Activated CD4-positive, alpha-beta T cell treated with anti-CD3 and anti-CD28 coated beads, Interleukin-10, Interleukin-2, amounts not matched to agents 100 ng/mL and 50 ng/mL, durations not matched to agents 16 hours and 8 hours (primary cell): ENCODE measurements at places on chromosomes 2 and 18.

DNA sequence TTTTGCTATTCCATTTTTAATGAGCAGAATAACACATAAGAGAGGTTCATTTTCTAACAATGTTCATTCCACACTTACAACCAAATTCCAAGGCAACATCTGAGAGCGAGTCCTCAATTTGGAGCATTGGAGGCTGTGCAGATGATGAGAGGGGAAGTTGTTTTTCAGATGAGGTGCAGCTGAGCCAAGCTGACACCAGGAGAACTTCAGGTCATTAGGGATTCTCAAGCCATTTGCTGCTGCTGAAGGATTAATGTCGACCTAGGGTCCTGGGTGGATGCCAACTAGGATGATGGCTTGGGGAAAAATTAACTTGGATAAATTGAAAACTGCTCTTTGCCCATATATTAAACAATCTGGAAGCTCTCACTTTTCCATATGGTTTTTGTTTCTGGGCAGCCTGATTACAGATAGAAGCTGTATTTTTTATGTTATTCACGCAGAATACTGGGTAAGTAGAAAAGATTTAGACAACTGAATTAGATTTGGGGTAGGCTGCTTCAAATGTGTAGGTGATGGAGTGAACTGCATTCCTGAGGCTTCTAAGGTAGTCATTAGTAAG lies 206.4 kb upstream of the SLC39A10 start:
- DNase-seq, result no peak

DNA sequence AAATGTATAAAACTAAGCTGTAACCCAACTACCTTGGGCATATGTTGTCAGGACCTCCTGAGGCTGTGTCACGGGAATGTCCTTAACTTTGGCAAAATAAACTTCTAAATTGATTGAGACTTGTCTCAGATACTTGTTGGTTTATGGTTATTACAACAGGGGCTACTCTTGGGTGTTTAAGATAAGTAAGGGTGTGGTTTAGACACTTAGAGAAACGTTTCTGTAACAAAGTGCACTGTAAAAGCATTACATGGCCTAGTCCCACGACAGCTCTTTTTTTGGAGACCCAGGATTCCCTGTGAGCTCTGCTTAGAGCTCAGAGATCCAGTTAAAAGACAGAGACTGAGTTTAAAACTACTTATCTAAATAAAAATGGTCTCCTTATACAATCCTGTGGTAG lies 32.3 kb upstream of the LIPG start:
- DNase-seq, result no peak

DNA sequence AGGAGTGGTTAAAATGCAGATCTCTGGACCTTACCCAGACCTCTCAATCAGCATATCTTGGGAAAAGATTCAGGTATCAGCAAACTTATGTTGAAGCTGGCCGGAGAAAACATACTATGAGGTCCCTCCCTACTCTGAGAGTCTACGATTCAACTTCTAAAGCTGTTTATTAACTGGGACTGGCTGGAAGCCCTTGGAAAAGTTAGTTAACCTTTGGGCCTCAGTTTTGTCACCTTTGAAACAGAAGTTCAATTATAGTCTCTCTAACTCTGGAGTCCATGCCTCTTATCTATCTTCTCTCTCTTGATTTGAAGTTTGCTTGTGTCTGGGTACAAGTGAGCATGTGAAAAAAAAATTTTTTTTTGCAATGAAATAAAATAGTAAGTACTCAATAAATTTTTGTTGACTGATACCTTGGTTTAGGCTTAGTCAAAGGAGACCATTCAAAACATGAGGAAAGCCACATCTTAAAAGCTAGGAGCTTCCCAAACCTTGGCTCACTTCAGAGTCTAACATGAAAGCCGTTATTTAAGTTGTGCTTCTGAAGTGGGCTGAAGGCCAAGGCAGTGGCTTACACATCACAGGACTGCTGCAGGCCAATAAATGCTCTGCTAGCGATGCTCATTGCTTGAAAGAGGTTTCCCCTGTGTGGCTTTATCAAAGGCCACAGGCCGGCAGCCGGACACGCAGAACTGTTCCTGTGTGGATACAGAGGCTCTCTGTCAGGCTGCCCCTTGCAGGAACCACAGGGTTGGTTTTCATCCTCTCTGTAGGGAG lies 110.6 kb upstream of the FAM136A start:
- no peak for DNase-seq

GRCh38 chr2:42369532-42370229 lies 8.7 kb upstream of the COX7A2L start:
- no peak for DNase-seq

DNA sequence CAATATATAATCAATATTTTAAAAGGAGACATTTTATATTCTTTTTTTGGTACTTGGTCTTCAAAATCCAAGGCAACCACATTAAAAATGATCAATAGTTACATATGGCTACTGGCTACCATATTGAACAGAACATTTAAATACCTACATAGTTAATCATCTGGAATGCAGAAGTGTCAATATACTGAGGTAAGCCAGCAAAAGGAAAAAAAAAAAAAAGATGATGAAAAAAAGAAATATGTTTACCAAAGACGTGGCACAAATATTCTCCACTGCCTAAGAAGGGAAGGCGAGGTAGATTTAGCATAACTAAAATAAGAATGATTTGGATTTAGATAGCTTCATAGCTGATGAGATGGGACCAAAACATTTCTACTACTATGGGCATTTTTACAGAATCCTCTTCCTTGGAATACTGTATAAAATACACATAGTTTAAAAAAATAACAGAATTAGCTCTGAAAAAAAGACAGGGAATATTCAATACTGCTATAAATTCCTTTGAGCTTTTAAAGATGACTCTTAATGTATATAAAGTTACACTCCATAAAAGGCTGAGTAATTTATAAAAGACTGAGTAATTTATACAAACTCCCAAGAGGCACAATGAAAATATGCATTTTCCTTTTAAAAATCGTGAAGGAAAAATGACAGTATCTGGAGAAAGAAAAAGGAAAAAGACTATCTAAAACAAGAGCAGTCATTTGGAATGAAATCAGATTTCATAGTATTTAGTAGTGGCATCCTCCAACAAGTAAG lies 63.5 kb downstream of the CDH2 start:
- DNase-seq, result no peak

DNA sequence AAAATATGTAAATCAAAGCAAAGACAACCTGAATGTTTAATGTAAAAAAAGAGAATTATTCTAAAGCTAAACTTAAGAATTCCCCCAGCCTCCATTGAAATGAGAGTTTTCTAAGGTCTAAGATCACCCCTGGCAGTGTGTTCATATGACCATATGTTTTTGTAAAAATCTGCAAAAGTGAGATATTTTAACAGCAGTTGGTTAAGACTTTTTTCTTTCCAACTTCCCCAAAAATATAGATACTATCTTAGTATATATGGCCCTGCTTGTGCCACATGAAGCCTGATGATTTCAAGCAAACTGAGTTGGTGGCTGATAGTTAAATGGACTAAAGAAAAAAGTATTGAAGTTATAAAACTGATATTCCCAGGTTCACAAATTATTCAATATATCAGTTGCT lies 35.4 kb downstream of the ZNF804A start:
- DNase-seq, result no peak

GRCh38 chr2:132429941-132430573 lies 13.5 kb downstream of the GPR39 start:
- no peak for DNase-seq

DNA sequence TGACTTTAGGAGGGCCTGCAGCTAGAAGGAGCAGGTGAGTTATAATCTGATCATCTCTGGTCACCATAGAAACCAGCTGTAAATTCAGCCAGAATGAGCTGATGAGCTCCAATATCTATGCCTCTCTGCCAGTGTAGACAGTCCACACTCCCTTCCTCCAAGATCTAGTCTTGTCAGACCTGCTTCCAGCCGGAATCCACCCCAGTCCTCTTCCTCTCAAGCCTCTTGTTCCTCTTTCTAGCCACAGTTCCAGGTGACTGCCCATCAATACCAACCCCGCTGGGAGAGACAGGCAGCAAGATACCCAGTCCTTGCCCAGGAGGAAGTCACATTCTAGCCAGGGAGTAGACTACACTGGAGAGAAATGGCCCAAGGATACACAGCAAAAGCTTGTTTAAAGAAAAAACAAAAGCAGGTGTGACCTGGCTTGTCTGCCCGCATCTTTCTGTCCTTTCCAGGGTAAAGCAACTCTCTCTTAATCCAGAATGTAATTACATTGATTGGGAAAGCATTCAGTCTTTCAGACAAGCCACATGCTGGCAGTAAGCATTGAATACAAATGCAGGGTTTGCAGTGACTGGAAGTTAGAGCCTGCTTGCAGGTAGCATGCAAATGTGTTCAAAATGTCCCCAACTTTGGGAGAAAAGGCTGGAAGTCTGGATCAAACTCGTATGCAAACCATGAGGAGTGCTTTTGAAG lies 9.0 kb upstream of the SLC35F6 start:
- DNase-seq, result no peak

DNA sequence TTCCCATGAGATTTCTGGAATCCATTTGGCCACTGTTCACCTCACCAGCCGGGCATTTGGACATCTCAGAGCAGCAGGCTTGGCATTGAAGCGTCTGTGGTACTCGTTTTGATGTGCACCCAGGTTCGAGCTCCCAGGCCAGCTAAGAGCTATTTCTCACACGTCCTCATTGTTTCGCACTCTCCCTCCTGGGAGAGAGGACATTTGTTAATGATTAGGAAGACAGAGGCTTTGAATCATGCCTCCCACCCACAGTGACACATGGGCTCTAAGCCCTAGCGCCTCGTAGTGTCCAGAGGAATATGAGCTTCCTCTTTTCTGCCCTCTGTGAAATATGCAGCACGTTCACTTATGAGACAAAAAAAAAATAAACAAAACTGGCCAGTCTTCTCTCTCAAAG lies 361.8 kb downstream of the RND3 start:
- no peak for DNase-seq

DNA sequence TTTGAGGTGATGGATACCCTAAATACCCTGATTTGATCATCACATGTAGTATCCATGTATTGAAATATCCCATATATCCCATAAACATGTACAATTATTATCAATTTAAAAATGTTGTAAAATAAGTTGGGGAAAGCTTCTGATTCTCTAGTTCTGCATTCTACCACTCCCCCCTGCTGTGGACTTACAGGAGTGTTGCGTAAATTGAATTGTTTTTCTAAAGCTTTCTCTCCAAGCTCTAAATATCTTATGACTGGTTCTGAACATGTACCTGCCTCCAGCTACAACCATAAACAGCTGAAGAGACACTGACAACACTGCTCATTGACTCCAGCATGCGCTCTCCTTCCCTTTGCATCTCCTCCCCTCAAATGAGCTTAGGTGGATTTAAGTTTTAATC lies 145.2 kb downstream of the MGAT5 start:
- DNase-seq, result no peak

DNA sequence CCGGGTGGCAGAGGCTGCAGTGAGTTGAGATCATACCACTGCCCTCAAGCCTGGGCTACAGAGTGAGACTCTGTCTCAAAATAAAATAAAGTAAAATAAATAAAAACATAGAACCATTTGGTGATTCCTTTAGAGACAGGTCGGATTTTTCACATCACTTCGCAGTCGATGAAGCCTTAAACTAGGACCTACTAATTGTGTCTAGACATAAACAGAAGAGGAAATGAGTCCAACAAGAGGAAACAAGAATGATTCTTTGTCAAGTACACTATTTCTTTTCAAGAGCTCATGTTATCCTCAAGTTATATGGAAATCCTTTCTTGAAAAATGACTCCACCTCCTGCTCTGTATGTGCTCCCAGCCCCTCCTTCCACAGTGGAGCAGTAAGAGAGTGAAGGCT lies 758.9 kb downstream of the DPP10 start:
- no peak for DNase-seq

GRCh38 chr2:43215673-43216255 lies 10.6 kb downstream of the ZFP36L2 start:
- DNase-seq, result no peak

- DNase-seq, result peak; percentile 62
These were observed 72.6 kb downstream of the STK39 start for GRCh38 chr2:168174756-168175155.

DNA sequence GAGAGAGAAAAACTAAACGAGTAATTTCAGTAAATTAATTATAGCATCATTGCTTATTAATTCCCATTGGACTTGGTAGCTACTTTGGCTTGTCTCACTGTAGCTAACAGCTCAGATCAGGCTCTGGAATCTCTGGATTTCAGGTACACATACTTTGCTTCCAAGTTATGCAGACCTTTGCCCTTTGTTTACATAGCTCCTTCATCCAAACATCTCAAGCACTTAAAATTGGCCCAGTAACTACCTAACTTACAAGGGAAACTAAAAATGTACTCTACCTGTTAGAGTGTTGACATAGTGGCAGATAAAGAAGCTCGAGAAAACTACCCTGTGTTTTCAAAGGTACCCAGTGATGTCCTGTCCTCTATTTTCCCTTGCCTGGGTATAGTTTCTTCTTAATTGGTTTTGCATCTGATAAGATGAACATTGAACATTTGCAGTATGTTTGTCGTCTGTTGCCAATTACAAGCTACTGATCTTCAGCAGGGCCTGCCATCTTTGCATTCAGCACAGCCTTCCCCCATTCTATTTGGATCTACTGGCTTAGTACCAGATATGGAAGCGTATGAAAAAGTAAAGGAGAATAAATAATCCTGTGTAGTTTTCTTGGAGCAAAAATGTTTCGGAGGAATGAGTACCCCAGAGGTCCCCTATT lies 601.5 kb upstream of the FANCL start:
- no peak for DNase-seq

DNA sequence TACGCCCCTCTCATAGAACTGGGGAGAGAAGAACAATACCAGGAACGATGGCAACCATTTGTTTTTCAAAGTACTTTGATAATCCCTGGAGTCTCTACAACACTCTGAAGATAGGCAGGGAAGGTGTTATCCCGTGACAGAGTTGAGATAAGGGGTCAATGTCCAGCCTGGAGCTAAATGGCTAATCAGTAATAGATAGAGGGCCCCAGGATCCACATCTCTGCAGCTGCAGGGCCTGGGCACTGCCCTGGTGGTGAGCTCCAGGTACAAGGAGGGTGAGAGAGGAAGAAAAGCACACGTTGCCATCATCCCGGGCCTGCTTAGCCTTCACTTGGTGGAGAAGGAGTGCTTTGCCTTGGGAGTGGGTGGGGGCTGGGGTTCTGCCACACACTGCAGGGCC lies 260.6 kb downstream of the PRKCE start:
- no peak for DNase-seq

DNA sequence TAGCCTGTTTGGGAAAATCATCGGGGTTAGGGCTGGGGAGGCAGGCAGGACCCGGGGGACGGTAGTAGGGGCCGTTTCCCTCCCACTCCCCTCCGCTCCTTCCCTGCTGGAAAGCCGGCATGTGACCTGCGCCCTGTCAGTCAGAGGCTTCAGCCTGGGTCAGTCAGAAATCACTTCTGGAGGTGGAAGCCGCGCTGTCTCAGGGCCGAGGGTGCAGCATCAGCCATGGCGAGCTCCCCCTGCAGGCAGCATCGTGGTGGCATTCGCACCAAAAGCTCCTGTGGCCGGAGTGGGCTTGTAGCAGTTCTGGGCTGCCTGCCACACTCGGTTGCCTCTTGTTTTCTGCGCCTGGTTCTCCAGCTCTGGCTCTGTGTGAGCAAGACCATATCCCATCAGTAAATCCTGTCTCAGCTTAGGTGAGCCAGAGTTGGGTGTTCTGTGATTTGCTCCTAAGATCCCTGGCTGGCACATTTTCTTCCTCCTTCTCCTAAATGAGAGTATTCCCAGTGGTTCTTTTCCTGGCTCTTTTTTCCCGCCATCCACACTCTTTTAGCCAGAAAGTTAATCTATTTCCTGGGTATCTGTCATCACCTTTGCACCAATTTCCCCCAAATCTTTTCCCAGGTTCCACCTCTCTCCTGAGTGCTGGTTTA lies 123.9 kb upstream of the CD302 start:
- peak; percentile 82 for DNase-seq

- DNase-seq, result no peak
These were observed 91.1 kb downstream of the TTC32 start for GRCh38 chr2:19810637-19811036.

- no peak for DNase-seq
These were observed 238.2 kb upstream of the RBBP8 start for GRCh38 chr18:22694954-22695353.
